GM12891 (cell line): ENCODE measurements at places on chromosomes 5 and 9.

- no peak for DNase-seq
Measured at GRCh38 chr9:126374366-126374781, 47.7 kb downstream of the MVB12B start.

DNA sequence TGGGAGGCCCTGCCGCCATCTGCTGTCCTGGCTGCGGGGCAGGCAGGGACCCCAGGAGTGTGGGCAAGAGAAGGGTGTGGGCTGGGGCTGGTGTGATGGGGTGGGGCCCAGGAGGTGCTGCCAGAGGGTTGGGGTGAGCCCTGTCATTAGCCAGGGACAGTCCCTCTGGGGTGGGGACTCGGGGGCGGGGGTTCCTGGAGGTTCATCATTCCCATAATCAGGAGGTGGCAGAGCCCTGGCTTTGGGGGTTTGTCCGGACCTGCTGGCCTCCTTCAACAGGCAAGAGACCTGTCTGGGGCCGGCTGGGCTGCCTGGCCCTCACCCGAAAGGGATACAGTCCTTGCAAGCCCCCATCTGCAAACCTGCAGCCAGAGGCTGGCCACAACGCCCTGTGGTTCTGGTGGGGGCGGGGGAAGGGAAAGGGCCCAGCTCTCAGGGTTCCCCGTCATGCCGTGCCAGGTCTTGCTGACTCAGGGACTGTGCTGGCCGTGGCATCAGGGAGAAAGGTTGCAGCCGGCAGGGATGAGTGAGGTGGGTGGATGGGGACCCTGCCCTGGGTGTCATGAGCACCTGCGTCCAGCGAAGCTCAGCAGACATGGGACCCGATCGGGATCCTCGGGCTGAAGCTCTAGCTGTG, 65.2 kb downstream of the MRPL36 start:
- DNase-seq = peak; percentile 1

- DNase-seq = peak; percentile 59
Measured at GRCh38 chr5:142108432-142109330, at the start of gene NDFIP1. Gene NDFIP1, plus strand, starts transcription at chr5:142108779. Its CDS starts 196 bp downstream, at chr5:142108975.

GRCh38 chr9:12613071-12613470, 80.1 kb upstream of the TYRP1 start:
- DNase-seq = no peak
